Activated CD4-positive, alpha-beta T cell treated with anti-CD3 and anti-CD28 coated beads, Interleukin-2, amount 50 U/mL, for 16 hours (primary cell): ENCODE measurements at places on chromosomes 6 and 20.

- DNase-seq, result no peak
Measured at GRCh38 chr6:108588586-108588985, 27.9 kb downstream of the FOXO3 start.

- no peak for DNase-seq
Measured at GRCh38 chr6:90703336-90703735, 116.5 kb upstream of the MAP3K7 start.

DNA sequence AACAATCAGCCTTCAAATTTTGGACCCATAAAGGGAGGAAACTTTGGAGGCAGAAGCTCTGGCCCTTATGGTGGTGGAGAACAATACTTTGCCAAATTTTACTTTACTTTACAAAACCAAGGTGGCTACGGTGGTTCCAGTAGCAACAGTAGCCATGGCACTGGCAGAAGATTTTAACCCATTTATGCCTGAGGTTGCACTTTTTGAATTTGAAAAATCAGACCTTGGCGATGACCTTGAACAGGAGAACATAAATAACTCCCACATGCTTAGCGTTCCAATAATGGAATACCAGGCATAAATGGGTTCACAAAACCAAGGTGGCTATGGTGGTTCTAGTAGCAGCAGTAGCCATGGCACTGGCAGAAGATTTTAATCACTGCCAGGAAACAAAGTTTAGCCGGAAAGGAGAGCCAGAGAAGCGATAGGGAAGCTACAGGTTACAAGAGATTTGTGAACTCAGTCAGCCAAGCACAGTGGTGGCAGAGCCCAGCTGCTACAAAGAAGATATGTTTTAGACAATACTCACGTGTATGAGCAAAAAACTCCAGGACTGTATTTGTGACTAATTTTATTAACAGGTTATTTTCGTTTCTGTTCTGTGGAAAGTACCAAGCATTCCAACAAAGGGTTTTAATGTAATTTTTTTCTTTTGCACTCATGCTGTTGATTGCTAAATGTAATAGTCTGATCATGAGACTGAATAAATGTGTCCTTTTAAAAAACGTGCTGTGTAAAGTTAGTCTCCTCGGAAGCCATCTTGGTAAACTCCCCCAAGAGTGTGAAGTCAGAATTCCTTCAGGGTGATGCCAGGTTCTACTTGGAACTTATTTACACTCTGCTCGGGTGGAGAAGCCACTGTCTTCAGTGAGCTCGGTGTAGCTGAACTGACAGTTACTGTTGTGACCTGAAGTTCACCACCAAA, 6.7 kb downstream of the SFT2D1 start:
- DNase-seq, result peak; percentile 16

DNA sequence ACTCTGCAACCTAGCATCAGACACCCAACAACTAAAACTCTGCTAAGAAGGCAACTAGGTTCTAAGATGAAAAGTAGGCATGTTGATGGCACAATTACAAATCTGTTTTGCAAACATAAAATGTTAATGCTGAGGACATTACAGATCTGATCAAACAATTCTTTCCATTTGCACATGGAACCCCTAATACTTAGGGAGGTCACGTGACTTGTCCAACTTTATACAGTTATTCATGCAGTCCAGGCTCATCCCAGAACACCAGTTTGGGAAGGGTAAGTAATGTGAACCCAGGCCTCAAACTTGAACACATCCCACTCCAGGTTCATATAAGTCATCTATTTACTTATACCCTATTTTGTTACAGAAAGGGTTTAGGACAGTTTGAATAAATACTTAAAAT, 247.2 kb downstream of the HACE1 start:
- DNase-seq, result no peak

DNA sequence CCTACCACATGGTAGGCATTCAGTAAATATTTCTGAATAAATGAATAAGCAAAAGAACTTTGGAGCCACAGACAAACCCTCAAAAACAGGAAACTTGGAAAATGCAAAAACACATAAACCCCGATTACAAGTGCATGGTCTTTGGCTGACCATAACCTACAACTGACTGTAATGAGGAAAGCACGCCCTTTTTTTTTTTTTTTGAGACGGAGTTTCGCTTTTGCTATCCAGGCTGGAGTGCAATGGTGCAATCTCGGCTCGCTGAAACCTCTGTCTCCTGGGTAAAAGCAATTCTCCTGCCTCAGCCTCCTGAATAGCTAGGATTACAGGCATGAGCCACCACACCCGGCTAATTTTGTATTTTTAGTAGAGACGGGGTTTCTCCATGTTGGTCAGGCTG, 11.9 kb upstream of the LATS1 start:
- no peak for DNase-seq

- DNase-seq, result no peak
Measured at GRCh38 chr20:53930651-53931504, 139.5 kb downstream of the BCAS1 start.
